Mesothelial cell of epicardium (in vitro differentiated cells): ENCODE measurements at places on chromosomes 7 and 10. TPM values are rescaled to one million over a fixed set of nuclear protein-coding genes. Genes with fewer than 3 reads are reported as not detected.
A peak's percentile ranks its signal among the peaks of the same experiment; 100 is the strongest.

- no peak overlapping the region for H3K4me3 ChIP-seq
- peaks cover 33% of the 10 kb centered on the region for H3K27me3 ChIP-seq
- no peak for DNase-seq
- peak overlapping the region; percentile 27 for H3K27ac ChIP-seq
Measured at GRCh38 chr10:75972491-75973276, 541.3 kb downstream of the LRMDA start.

DNA sequence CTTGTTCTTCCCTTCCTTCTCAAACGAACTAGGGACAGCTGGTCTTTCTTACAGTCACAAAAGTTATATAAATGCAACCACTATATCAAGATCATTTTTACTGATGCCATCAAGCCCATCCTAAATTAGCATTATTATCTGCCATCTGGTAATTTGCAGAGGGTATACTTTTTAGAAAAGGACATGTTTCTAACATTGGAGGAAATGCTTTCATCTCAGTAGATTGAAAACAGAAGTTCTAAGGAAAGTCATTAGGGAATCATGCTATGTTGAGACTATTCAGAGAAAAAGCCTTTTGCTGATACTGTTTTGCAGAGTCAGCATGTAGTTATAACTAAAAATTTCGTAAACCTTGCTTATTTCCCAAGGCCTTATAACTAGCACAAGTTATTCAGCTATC is 146.7 kb downstream of the WNT2 start:
- peak overlapping the region; percentile 85 for H3K27ac ChIP-seq
- peaks cover 27% of the 10 kb centered on the region for H3K4me1 ChIP-seq
- H3K4me3 ChIP-seq, result no peak overlapping the region
- no peaks in the 10 kb centered on the region for H3K27me3 ChIP-seq
- no peak for DNase-seq
- H3K36me3 ChIP-seq, result peaks cover 44% of the 10 kb centered on the region

The BLNK gene
- total RNA-seq, result 7.0 to 8.2 TPM (median 7.1 TPM) in 3 replicates

The BRAT1 gene
- total RNA-seq, result 44.2 to 47.6 TPM (median 46.8 TPM) in 3 replicates

- no peak overlapping the region for H3K27ac ChIP-seq
- no peak for DNase-seq
- H3K36me3 ChIP-seq, result no peaks in the 10 kb centered on the region
- peaks cover 19% of the 10 kb centered on the region for H3K27me3 ChIP-seq
Measured at GRCh38 chr10:103545771-103546281, 52.3 kb downstream of the NEURL1 start.

DNA sequence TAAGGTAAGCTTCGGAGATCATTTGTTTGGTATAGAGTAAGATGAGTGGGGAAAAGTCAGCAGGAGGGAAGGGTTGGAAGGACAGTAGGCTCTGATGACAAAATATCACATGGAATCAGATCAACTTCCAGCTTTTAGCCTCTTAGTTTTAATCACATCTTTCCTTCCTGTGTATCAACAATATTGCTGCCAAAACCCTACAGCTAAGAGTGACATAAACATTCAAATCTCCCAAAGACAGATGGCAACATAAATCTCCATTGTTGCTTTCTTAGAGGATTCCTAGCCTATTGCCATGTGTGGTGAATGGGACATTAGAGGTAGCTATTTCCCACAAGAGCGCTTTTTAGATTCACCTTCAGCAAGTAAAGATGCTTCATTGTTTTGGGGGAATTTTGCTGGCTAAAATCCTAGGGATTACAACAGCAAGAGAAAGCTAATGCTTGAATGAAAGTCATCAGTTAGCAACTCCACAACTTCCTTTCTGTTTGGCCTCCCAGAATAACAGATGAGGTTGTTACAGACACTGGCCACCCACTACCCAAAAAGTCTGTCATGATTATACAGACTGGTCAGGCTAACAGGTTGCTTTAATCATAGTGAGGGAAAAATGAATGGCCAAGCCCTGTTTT is 35.2 kb upstream of the FZD1 start:
- H3K4me3 ChIP-seq, result no peak overlapping the region
- peaks cover 23% of the 10 kb centered on the region for H3K27me3 ChIP-seq
- no peak for DNase-seq
- no peaks in the 10 kb centered on the region for H3K36me3 ChIP-seq
- no peak overlapping the region for H3K27ac ChIP-seq

- H3K36me3 ChIP-seq, result no peaks in the 10 kb centered on the region
- peak overlapping the region; percentile 8 for H3K4me3 ChIP-seq
- H3K27me3 ChIP-seq, result no peaks in the 10 kb centered on the region
- peaks cover 10% of the 10 kb centered on the region for H3K4me1 ChIP-seq
- peak overlapping the region; percentile 31 for H3K27ac ChIP-seq
Measured at GRCh38 chr7:44218418-44219201, 17.8 kb downstream of the YKT6 start.

- no peak for DNase-seq
- H3K4me3 ChIP-seq, result no peak overlapping the region
- H3K4me1 ChIP-seq, result peaks cover 8% of the 10 kb centered on the region
- no peak overlapping the region for H3K27ac ChIP-seq
Measured at GRCh38 chr10:23075672-23076071, 19.7 kb upstream of the MSRB2 start.

- H3K36me3 ChIP-seq, result no peaks in the 10 kb centered on the region
- no peak overlapping the region for H3K4me3 ChIP-seq
- H3K4me1 ChIP-seq, result peaks cover 15% of the 10 kb centered on the region
- no peak for DNase-seq
- H3K27ac ChIP-seq, result no peak overlapping the region
Measured at GRCh38 chr10:116385994-116386809, 41.4 kb upstream of the PNLIPRP3 start.

DNA sequence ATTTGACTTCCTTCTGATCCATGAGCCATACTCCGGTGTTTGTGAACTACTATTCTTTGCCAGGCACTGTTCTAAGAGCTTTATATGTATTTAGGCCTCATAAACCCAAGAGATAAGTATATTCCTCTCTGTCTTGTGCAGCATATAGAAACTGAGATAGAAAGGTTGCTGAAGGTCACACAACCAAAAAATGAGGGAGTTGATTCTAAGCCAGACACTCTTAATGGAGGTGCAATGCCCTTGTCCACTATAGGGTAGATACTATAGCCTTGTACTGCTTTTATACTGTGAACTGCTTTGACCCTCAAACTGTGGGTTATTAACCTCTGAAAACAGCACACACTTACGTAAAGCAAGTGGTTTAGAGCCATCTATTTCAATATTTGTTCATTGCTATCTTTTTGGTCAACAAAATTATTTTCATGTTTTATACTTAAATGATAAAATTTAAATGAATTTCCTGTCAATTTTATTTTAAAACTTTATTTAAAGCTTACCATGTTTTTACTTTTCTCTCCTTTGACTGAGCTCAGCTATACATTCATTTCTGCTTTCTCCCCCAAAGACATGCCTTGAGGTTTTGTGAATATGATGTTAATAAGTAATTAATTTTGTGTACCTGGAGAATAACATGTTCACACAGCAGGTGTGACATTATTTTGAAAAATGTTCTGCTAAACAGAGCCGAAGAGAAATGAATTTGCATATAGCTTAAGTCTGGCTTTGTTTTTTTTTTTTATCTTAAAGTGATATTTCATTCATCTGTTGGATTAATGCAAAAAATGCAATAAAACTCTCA is 687.3 kb downstream of the DNAJB9 start:
- no peak overlapping the region for H3K4me3 ChIP-seq
- H3K4me1 ChIP-seq, result no peaks in the 10 kb centered on the region
- H3K27me3 ChIP-seq, result no peaks in the 10 kb centered on the region
- DNase-seq, result no peak
- H3K27ac ChIP-seq, result no peak overlapping the region

The MEIG1 gene
- total RNA-seq, result 0.56 to 0.77 TPM in 2 of 3 replicates, not detected in the other
